CD4-positive, alpha-beta T cell treated with Interleukin-15 for 4 hours (primary cell): ENCODE measurements at places on chromosomes 13 and 19.
A peak's percentile ranks its signal among the peaks of the same experiment; 100 is the strongest.

DNA sequence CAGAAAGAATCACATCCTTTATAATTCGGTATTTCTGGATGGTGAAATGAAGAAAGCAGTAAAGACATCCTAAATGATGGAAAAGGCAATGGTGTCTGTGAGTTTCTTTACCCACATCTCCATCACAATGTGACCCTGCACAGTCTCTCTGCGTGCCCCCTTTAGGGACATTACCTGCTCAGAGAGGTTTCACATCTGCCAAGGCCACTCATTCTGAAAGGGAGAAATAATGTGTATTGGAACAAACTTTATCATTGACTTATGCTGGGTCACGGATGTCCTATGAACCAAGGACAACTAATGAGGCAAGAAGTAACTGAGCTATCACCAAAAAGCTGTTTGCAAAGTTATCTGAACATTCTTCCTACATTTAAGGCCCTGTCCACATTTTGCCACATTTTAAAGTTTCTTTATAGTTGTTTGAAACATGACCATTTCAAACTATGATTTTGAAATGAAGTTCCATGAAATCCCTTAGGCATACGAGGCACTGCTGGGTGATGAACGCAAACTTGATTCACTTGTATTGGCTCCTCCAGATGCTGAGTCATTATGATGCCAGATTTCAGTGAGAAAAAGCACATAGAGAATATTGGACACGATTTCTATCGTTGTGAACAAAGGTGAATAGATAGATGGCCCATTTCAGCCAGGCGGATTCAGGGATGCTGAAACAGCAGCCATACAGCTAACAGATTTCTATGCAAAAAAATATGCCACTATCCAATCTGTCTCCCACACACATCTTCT lies 63.5 kb upstream of the HMGB1 start:
- no peak for DNase-seq

- DNase-seq: peak; percentile 86
Observed at GRCh38 chr19:46717034-46717715, at the start of gene PRKD2. PRKD2 (minus strand) TSS chr19:46717114; CDS start chr19:46716370, 744 bp downstream.

DNA sequence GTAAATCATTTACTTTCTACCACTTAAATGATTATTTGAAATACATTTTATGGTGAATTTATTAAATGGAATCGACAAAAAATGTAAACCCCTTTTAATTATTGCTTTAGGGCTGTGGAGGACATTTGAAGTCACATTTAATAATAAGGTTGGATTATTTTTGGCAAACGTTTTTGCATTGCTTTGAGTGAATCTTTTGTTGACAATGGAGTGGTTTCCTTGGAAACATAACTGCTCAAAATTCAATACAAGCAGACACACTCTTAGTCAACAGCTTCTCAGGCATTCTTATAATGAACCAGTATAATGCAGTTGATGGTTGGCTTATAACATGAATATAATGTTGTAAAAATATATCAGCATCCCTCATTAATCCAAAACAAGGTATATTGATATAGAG lies 104.7 kb downstream of the DCLK1 start:
- DNase-seq: no peak

DNA sequence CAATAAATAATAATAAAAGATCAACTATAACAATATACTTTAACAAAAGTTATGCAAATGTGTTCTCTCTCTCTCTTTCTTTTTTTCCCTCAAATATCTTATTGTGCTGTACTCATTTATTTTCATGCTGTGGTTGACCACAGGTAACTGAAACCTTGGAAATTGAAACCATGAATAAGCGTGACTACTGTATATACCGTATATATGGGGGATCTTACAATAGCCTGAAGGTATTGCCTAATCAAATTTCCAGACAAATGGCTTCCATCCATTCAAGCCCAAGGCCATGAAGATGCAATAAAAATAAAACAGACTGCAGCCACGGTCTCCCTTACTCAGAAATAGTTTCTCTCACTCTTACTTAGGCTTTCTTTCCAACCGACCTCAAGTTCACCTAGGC lies 98.3 kb downstream of the SLITRK6 start:
- no peak for DNase-seq

- DNase-seq: no peak
Observed at GRCh38 chr19:38725469-38726283, 18.6 kb downstream of the CAPN12 start.

- DNase-seq: no peak
Observed at GRCh38 chr13:109384491-109385241, 401.7 kb downstream of the IRS2 start.

DNA sequence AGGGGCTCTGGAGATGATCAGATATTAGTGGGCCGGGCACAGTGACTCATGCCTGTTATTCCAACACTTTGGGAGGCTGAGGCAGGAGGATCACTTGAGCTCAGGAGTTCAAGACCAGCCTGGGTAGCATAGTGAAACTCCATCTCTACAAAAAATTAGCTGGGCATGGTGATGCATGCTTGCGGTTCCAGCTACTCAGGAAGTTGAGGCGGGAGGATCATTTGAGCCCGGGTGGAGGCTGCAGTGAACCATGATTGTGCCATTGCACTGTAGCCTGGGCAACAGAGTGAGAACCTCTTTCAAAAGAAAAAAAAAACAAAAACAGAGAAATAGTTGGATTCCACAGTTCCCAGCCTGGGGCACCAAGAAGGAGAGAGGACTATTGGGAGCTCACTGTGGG lies 17.9 kb upstream of the SHFL start:
- peak; percentile 15 for DNase-seq

GRCh38 chr13:38321654-38322053 lies 28.0 kb upstream of the UFM1 start:
- DNase-seq: no peak

DNA sequence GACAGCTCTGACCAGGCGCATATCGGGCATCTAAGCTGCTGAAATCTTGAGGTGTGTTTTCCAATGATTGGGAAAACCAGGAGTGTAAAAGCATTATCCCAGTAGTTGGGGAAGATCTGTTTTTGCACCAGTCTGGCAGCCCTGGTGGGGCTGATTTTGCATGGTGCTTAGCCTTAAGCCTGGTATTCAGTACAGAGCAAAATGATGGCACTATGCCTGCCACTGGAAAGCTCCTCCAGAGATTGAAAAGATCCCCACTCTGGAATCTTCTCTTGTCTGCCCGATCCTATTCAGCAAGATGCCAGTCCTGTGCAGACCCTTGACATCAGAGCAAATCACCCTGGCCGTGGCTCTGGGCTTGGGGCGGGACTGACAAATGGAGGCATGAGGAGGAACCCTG lies 44.7 kb upstream of the SIAH3 start:
- DNase-seq: no peak

- no peak for DNase-seq
Observed at GRCh38 chr13:63693696-63694095, 2278.0 kb upstream of the PCDH20 start.

DNA sequence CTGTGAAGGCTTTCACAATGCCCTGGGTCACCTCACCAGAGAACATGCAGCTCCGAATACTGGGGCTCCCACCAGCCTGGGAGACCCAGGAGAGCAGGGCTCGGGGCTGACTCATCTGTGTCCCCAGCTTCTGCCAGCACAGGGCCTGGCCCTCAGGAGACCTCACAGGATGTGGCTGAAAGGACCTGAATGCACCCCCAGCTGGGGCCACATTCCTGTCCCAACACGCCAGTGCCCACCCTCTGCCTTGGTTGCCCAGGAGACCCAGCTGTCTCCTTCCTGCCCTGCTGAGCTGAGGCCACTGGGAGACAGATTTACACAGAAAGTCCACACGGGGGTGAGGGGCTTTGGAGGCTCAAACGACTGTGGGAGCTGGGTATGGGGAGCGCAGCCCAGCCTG lies 11.9 kb downstream of the BCAT2 start:
- no peak for DNase-seq

DNA sequence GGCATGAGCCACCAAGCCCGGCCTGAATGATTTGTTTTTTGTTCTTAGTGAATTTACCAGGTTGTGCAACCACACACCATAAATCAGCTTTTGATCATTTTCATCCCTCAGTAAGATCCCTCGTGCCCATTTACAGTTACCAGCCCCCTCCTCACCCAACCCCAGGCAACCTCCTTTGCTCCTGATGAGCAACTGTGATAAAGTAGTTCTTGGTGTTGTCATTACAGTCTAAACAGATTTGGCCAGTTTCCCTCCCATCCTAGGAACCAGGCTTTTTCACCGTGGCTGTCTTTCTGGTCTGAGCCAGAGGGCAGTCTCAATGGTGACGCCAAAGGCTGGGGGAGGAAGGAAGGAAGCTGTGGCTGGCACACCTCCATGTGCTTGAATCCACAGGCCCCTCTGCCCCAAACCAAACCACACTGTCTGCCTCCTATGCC lies 61.2 kb upstream of the WDFY2 start:
- peak; percentile 40 for DNase-seq

DNA sequence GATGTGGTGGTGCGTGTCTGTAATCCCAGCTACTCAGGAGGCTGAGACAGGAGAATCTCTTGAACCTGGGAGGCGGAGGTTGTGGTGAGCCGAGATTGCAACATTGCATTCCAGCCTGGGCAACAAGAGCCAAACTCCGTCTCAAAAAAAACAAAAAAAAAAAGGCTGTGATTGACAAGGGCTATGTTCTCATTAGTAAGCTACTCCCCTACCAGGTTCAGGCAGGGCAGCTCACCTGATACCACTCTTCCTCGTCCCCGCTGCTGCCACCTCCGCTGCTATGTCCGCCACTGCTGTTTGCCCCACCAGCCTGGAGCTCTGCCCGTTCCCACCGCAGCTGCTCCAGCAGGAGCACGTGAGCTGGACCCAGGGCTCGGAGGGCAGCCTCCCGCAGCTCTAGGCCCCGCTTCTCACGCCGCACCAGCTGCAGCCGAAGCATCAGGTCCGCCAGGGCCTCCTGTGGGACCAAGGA lies 9.4 kb downstream of the USHBP1 start:
- no peak for DNase-seq

DNA sequence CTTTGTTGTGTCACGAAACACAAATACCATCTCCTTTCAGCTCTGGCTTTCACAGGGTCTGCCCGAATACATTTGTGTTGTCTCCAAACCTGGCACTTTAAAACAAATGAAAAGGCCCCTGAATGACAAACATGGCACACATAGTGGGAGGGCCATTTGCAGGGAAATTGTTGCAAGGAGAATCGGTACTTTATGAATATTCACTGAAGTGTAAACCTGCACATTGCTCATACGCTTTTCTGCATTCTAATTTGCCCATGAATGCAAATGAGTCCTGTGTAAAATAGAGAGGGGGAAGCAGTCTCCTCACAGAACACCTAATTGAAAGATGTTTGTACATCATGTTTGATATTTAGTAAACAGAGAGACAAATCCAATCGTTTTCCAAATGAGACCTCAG lies 82.7 kb upstream of the PCDH8 start:
- no peak for DNase-seq

GRCh38 chr19:4699826-4700692 lies 23.6 kb downstream of the DPP9 start:
- DNase-seq: no peak

DNA sequence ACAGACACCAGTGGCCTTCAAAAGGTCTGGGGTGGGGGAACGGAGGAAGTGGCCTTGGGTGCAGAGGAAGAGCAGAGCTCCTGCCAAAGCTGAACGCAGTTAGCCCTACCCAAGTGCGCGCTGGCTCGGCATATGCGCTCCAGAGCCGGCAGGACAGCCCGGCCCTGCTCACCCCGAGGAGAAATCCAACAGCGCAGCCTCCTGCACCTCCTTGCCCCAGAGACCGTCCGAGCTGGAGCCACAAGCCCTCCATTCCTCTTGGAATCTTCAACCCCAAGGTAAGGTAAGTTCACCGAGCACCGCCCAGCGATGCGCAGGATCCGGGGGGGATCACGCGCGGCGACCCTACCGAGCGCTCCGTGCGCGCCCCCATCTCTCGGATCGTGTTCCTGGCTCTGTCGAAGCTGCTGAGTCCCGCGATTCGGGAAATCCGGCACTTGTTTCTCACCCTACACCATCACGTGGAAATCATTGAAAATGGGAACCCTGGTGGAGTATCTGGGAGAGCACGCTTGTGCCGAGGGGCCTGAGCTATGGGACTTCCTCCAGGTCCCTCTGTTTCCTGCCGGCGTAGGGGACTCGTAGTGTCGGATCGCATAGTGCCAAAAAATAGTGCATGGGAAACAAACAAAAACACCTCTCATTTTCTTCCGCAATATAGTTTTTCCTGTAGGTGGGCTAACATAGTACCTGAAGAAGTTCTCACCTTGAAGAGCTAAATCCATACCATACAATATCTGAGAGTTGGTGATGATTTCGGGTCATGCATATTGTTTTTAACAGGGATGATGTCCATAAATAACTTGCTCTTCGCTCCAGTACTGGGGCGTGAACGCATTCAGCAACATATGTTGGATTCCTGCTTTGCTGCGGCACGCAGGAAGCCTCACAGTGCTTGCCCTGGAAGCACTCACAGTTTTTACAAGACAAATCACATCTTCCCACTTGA lies 9.3 kb downstream of the PDX1 start:
- no peak for DNase-seq

DNA sequence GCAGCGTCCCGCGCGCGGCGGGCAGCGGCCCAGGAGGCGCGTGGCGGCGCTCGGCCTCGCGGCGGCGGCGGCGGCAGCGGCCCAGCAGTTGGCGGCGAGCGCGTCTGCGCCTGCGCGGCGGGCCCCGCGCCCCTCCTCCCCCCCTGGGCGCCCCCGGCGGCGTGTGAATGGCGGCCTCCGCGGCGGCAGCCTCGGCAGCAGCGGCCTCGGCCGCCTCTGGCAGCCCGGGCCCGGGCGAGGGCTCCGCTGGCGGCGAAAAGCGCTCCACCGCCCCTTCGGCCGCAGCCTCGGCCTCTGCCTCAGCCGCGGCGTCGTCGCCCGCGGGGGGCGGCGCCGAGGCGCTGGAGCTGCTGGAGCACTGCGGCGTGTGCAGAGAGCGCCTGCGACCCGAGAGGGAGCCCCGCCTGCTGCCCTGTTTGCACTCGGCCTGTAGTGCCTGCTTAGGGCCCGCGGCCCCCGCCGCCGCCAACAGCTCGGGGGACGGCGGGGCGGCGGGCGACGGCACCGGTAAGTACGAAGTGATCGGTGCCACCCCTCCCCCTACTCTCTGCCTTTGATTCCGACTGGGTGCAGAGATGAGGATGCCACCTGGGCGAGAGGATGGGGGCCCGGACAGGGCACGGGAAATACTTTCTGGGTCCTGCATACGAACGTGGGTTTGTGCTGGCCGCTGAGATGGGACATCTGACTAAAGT lies 874 bp downstream of the TRIM28 start:
- DNase-seq: peak; percentile 79

DNA sequence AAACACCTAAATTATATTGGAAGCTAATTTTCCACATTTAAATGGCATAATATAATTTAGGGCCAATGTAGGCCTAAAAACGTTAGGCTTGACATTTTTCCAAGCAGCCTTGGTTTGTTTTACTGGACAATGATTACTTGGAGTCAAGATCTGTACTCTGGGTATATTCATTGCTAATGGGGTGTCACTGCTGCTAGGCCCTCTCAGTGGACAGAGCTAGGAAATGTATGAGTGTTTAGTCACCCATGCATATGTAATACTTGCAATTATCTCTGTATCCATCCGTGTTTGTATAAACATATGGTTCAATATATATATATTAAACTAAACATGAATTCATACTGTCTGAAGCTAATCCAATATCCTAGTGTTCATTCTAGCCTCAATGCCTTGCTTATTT lies 598.1 kb downstream of the DCT start:
- no peak for DNase-seq

DNA sequence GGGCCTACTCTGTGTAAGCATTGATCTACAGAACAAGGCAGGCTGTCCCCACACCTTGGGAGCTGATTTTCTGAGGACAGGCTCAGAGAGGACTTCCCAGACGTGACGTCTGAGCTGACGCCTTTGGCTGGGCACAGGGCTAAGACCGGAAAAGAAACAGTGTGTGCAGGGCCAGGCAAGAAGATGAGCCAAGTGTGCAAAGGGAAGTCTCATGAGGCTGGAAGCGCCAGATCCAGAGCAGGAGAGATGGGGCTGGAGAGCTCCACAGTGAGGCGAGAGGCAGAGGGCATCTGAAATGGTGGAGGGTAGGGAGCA lies 12.7 kb downstream of the IGLON5 start:
- DNase-seq: no peak
